ENCODE measurements at places on chromosomes 11 and 22.
A peak's percentile ranks its signal among the peaks of the same experiment; 100 is the strongest.

DNA sequence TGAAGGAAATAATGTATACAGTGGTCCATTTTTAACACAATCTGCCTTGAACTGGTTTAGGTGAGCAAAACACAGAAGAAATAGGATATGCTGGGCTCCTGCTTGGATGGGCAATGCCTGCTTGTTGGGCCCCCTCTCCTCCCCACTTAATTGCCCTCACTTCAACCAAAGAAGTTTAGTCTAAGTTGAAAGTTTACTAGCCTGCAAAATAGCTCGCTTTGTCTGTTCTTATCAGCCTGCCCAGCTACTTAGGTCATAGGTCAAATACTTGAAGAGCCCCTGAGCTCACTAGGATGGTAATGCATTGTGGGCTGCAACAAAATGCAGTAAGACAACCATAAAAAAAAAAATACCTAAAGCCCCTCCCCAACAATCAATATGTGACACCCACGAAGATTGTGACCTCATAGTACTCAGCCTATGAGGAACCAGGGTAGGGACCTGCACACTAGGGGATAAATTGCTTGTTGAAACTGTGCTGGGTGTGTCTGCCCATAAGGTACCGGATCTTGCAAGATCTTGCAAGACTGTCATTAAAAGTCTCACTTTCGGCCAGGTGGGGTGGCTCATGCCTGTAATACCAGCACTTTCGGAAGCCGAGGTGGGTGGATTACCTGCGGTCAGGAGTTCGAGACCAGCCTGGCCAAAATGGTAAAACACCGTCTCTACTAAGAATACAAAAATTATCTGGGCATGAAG is 10.9 kb downstream of the DRICH1 start:
- no peak for DNase-seq

GRCh38 chr22:23225724-23226496 is 45.6 kb downstream of the BCR start:
- no peak for DNase-seq

DNA sequence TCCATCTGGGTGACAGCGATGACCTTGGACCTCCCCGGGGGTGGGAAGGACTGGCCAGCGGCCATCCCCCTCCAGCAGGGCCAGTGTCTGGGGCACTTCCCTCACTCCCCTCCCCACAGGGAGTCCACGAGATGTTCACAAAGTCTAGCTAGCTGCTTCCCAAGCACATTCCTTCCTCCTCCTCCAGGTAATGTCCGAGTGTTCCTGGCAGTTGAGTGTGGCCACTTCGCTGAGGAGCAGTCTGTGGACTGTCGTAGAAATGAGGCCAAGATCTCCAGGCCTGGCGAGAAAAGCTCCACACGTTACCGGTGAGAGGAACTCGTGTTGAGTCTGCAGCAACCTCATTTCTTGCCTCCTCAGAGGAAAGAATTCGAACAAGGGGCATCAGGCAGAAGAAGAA is 425.5 kb downstream of the BRD1 start:
- DNase-seq, result no peak

DNA sequence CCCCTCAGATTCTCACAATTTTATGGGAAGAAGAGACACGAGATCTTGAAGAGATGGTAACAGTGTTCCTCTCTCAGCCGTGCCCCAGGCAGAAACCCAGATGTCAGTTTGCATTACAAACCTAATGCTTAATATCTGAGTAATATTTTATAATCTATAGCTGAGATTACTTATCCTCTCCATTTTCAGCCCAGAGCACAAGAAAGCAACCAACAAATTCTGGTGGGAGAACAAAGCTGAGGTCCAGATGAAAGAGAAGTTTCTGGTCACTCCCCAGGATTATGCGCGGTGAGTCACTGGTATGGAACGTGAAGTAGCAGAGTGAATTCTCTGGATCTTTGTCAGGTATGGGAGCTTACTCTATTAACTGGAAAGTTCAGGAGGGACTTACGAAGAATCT is 884 bp downstream of the CENATAC start:
- DNase-seq, result no peak

DNA sequence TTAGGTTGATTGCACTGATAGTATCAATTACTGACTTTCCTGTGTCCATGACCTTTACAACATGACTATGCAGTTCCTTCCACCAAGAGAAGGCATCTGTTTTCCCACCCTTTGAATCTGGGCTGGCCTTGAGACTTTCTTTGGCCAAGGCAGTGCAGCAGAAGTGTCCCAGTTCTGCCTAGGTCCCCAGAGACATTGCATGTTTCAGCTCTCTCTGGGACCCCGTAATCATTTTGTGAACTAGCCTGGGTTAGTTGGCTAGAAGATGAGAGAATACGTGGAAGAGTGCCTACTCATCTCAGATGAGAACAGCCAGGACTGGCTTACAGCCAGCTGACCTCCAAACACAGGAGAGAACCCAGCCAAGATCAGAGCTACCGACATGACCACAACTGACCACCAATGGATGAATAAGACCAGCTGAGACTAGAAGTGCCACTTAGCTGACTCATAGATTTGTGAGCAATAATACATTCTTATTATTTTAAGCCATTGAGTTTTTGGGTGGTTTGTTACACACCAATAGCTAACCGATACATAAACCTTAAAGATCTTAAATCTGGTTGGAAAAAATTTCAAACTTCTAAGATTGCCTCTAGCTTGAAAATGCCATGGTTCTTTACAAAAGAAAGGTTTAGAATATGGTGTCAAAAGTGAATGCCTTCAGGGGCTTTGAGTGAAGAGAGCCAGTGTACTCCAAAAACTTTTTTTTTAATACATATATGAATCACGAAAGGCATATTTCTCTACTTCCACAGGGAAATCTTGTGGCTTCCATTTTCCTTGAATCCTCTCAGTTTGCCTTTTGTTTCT is 145.2 kb downstream of the FBXO7 start:
- no peak for DNase-seq

- DNase-seq, result no peak
Observed at GRCh38 chr11:73969091-73969490, 13.6 kb downstream of the UCP2 start.

DNA sequence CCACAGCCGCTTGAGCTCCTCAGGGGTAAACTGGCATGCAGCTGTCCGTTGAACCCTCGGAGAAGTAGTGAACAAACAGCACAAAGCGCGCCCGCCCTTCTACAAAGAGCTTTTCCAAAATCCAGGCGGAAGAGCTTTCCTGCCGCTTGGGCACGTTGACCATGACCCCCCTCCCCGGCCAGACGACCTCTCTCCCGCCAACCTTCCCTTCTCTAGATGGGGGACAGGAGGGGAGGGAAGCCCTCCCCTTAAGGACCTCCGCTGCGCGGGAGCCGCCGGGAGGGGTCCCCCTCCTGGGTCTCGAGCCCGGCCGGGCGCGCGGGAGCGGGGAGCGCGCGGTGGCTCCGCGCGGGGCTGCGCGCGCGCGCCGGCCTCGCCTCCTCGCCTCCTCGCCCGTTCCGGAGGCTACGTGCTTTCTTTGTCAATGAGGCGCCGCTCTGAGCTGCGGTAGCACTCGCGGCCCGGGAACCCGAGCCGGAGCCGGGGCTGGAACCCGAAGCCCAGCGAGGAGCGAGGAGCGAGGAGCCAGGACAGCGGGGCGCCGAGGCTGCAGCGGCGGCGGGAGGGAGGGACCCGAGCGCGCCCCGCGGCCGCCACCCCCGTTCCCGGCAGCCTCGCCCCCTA is 118.6 kb downstream of the HIPK3 start:
- no peak for DNase-seq

DNA sequence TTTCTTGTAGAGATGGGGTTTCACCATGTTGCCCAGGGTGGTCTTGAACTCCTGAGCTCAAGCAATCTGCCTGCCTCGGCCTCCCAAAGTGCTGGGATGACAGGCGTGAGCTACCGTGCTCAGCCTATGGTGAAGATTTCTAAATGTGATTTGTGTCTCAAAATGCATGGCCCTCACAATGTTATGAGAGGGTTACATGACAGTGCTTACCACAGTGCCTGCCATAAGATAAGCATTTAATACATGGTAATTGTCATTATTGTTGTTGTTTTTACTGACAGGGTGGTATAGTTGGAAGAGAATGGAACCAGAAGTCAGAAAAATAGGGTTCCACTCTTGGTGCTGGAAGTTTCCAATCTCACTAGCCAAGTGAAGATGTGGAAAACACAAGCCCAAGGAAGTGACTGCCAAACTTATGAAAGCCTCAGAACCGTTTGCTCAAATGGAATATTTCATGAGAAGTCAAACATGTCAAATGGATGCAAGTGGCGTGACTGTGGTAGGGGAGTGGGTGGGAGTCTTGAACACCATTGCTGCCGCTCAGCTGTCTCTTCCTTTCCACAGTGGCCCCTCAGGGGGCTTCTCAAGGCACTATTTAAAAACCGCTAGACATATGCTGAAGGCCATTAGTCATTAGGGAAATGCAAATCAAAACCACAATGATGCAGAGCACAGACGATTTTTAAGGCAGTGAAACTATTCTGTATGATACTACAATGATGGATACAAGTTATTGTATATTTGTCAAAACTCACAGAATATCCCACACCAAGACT is 29.1 kb upstream of the LMO2 start:
- DNase-seq, result peak; percentile 69

GRCh38 chr11:110797453-110797852 is 85.2 kb upstream of the ARHGAP20 start:
- DNase-seq, result peak; percentile 88

DNA sequence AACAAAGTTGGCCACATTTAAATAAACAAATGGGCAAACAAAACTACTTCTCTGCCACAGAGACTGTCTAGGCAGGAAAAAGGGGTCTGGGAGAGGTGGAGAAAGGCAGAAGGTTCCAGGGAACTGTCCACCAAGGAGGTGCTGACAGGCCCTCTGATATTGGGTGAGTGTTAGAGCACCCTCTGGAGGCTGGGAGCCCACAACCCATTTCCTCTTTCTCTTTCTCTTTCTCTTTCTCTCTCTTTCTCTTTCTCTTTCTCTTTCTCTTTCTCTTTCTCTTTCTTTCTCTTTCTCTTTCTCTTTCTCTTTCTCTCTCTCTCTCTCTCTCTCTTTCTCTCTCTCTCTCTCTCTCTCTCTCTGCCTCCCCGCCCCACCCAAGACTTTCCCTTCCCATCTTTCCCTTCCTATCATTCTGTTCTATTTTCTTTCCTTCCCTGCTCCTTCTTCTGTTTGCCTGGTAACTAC is 912.8 kb downstream of the DLG2 start:
- no peak for DNase-seq

DNA sequence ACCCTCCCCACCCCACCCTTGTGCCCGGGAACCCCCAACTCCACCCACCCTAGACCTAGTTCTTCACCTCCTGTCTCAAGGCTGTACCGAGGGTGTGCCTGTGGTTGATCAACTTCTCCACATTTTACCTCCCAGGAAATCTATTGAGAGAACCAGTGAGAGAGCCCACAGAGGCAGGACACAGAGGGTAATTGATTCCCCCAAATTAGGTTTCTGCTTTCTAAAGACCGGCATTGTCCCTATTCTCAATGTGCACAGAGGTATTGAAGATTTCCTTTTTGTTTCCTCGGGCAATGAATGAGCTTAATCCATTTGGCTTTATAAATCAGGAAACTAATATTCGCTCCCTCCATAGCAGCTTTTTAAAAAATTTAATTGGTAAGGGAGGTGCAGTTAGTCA is 6.0 kb upstream of the LMO1 start:
- no peak for DNase-seq

DNA sequence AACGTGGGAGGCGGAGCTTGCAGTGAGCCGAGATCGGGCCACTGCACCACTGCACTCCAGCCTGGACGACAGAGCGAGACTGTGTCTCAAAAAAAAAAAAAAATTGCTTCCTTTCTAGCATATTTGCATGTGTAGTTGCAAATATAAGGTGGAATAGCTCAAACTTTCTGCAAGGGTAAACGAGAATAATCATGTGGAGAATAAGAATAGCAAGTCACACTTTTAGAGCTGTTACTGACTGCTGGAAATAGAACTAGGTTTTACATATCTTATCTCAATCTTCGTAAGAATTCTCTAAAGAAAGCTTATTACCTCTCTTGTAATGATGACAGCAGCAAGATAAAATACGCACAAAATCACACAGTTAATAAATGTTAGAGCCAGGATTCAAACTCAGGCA is 1.6 kb downstream of the L3MBTL2 start:
- DNase-seq, result no peak

GRCh38 chr11:72924568-72925190 is 110.5 kb downstream of the ATG16L2 start:
- peak; percentile 13 for DNase-seq

GRCh38 chr22:28773461-28773867 is 969 bp downstream of the CCDC117 start:
- DNase-seq, result peak; percentile 60

GRCh38 chr11:2293531-2293971 is 8.2 kb downstream of the C11orf21 start:
- no peak for DNase-seq

- no peak for DNase-seq
Observed at GRCh38 chr11:111526501-111526900, 11.9 kb downstream of the HOATZ start.

DNA sequence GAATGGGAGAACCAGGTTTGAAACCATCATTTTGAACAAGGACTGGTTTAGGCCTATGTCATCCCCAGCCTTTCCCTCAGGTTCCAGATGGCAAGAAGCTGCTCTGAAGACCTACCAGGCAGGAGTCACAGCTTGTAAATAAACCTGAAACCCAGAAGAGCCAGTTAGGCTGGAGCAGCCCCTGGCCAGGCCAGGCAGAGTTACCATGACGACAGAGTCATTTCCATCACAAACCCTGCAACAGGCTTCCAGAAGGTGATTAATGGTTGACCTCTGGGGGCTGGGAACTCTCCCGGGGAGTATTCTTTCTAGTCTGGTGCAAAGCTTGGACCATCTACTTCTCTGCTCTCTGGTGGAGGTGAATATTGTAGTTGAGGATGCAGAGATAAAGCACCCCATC is 164.1 kb upstream of the NCAM1 start:
- no peak for DNase-seq

DNA sequence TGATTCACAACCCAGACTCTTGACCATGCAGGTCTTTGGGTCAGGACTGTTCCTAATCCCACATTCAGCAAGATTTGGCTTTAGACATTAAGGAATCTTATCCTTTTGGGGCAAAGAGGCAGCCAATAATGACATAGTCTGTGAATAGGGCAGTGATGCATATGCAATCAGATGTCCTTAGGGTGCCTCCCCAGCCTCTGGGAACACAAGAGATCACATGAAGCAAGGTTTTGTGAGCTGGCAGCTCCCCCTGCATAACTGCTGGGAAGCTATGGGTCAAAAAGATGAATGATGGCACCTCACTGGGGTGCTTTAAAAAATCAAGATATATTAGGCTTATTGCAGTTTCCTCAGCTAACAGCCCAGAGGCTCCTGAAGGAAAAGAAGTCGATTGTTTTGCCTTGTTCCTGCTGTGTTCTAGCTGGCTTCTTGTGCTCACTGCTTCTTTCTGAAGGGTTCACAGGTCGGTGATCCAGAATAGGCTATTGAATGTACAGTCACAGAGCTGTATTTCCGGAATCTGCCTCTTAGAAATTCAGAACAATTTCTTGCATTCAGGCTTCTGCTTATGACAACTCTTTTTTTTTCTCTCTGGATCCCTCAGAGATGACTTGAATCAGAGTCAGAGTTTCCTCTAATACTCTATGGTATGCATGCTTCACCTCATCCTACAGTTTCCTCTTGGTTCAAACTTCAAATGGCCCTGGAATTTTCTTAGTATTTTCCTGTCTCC is 31.7 kb downstream of the INSC start:
- no peak for DNase-seq

GRCh38 chr11:125190566-125190965 is 26.0 kb downstream of the PKNOX2 start:
- DNase-seq, result no peak

All from GM12878 (cell line).